Hypothalamus (tissue), 51 donors: ENCODE measurements at places on chromosomes 2 and 18.

DNA sequence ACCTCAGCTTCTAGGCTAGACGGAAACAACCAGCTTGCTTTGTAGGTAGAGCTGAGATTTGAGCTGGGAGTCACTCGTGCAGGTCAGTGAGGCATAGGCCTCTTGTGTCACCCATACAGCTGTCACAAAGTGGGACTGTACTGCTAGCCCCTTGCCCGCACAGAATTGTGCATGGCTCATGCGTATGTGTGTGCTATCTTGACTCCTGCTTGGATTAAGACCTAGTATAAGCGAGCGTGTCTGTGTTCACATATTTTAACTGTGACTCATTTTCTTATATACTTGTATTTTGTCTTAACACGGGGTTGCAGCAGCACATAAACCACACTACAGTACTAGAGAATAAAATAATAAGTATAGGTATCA, 20.1 kb downstream of the CEP68 start:
- no peak for DNase-seq

GRCh38 chr18:58048081-58048642, 4.1 kb downstream of the NEDD4L start:
- no peak for DNase-seq

DNA sequence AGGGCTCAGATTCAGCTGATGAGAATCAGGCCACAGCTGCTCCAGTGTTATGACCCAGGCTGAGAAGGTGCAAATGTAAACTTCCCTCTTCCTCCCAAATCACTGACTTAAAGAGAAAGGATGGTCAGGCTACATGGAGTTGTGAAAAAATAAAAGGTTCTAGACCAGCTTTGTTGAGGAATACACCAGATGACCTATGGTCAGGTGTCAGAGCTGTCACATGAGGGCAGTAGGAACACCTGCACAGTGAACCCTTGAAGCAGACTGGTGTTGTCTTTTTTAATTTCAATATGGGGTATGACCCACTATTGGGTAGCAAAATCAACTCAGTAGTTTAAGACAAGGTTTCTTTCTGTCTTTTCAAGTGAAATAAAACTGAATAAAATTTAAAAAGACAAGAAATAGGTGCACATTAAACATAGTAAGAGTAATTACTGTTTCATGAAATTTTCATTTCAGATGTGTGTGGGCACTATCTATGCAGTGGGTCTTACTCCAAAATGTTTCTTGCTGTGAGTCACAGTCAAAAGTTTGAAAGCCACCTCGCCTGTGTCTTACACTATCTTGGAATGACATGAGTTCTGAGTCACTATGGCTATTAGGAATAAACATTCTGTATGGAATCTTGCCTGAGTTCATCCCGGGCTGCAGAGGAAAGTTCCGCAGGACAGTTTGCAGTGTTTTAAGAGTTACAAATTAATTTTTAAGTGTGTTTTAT, 83.6 kb downstream of the ACVR1 start:
- DNase-seq: no peak

DNA sequence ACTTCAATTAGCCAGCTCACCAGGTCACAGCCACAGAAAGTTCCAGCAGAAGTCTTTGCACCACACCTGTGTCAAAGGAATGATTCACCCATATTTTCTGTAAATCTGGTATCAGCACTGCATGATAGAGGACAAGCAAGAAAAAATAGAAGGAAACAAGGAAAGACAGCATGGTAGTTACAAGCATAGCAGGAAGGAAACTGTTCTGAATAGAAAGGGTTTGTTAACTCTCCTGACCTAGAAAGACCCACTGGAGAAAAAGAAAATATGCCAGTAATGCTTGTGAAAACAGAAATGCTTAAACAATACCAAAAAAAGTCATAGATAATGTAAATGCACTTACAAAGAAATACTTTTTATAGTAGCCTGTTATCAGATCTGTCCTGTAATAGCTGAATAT, 40.8 kb downstream of the SCRN3 start:
- no peak for DNase-seq

DNA sequence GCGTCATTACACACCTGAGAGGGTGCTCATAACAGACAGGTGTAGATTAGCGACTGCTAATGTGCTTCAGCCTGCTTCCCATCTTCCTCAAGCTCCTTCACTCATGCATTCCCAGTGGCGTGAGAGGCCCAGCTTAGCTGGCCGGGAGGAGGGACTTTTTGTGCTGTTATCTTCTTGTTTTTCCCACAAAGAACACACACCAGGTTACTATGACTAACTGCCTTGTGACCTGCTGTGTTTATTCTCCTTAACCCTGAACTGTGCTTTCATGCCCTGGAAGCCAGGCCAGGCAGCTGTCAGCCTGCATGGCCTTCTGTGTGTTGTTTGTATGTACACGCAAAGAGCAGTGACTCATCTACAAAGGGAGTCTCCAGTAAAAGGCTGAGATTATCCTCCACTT, 143.8 kb downstream of the PIEZO2 start:
- no peak for DNase-seq

- no peak for DNase-seq
These were observed 87.3 kb downstream of the ACTR3 start for GRCh38 chr2:113977060-113977659.

GRCh38 chr2:6883448-6884122, 6.0 kb downstream of the RSAD2 start:
- DNase-seq: no peak

GRCh38 chr2:19086231-19086651, 272.2 kb downstream of the OSR1 start:
- DNase-seq: no peak

GRCh38 chr2:12032975-12033374, 286.5 kb downstream of the LPIN1 start:
- DNase-seq: no peak

DNA sequence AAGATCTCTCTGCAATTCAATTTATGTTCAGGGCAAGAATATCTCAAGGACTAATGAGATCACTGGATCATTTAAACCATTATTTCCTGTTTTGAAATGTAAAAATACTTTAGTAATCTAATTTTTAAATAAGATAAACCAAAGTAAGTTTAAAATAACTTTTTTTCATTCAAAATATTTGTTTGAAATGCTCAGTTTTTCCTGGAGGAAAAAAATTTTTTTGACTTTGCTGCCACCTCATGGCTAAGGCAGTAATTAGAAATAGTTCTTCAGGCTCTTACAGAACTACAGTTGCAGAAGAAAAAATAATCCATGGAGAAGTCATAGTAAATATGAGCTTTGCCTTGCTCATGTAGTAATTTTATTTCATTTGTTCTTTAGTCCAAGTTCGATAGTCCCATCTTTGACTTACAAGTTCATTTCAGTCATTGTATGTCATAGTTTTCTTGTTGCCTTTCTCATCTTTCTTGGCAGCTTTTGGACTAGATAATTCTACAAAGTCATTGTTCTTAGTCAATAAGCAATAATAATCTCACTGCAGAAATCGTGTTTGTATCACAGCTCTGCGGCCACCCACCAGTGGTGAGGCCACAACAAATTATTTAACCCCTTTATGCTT, 127.4 kb downstream of the DPP4 start:
- no peak for DNase-seq

DNA sequence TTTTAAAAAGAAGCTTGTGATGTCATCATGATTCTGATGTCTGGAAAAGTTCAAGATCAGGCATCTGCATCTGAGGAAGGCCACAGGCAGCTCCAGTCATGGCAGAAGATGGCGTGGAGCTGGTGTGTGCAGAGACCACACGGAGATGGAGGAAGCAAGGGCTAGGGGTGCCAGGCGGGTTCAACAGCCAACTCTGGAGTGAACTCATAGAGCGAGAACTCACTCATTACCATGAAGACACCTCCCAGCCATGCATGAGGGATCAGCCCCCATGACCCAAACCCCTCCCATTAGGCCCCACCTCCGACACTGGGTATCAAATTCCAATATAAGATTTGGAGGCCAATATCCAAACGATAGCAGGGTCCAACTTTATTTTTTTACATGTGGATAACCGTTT, 61.6 kb downstream of the KCNG2 start:
- DNase-seq: no peak

GRCh38 chr2:237616734-237617586, 10.4 kb upstream of the LRRFIP1 start:
- no peak for DNase-seq

DNA sequence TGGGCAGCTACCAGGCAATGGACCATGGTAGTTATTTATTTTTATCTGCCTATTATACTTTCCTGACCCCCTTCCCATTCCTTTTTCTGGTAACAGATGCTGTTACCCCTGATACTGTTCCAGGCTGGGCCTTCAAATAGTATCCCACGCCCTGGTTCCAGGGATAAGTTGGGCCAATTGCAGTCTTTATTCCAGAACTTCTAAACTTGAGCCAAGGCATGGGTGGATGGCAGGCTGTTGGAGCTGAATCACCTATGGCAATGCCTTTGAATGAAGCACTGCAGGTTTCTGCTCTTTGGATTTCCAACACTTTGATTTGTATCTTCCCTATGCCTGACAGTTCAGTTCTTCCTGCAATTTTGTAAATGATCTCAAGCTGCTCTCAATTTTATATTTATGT, 99.2 kb upstream of the LHCGR start:
- DNase-seq: no peak

DNA sequence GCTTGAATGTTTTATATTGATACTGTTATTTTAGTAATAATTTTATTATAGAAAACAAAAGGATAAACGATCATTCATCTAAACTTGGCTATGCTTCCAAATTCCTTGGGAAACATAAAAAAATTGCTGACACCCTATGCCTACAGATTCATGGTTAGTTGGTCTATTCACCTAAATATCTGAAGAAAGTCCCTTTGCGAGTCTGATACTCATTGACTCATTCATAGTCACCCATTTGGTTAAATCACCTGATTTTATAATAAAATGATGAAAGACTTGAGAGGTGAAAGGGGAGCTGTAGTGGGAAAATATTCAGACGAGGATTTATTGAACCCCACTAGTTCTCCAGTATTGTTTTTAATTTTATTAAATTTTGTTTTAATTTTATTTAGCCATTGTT, 112.0 kb downstream of the PTPN4 start:
- DNase-seq: no peak

GRCh38 chr18:50428531-50429206, 53.8 kb downstream of the SKA1 start:
- DNase-seq: no peak

DNA sequence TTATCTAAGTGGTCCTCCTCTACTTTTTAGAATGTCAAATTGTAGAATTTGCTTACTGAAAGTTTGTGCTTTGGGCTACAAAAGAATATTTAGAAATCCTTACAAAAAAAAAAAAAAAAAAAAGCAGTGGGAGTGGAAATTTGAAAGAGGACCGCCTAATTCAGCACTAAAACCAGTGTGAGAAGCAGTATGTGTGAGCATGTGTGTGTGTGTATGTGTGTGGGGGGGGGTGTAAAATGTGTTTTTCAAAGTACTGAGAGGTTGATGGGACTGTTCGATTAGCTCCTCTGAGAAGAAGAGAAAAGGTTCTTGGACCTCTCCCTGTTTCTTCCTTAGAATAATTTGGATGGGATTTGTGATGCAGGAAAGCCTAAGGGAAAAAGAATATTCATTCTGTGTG, at the start of gene VIT:
Gene VIT (plus strand): TSS at position 175 of the 400 bp plus-strand sequence. CDS start 19,664 bp downstream, outside the sequence.
- DNase-seq: no peak

GRCh38 chr18:54148151-54148550, 76.3 kb downstream of the MBD2 start:
- no peak for DNase-seq

DNA sequence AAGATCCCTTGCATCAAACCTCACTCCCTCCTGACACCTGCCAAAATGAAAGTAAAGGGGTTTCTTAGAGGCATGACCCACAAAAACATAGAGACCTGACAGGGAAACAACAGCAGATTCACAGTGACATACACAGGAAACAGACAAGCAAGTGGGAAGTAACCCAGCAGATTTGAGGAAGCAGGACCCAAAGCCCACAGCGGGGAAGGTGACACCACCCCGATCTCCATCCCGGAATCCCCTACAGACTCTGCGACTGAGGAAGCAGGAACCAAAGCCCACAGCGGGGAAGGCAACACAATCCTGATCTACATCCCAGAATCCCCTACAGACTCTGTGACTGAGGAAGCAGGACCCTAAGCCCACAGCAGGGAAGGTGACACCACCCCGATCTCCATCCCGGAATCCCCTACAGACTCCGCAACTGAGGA, 21.6 kb downstream of the CIB4 start:
- no peak for DNase-seq

DNA sequence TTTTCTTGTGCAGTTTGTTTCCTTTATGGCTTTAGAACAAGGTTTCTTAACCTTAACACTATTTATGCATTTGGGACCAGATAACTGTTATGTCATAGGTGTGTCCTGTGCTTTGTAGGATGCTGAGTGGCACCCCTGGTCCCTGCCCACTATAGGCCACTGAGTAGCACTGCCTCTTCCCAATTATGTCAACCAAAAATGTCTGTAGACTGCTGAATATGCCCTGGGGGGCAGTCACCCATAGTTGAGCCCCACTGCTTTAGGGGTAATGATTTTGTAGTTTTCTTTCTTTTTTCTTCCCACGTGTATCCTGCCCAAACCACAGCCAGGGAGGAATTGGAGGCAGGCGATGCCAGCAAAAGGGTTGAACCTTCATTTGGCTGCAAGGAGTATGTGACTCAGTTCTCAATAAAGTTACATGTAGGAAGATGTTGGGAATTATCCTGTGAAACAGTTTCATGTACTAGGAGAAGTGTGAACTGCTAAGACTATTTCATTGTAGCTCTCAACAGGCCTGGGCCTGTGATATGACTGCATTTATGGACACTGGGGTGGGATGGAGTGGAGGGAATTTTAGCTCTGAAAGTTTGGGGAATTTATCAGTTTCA, 65.7 kb downstream of the FMNL2 start:
- no peak for DNase-seq
